Cerebellum (tissue), 4 donors: ENCODE measurements at places on chromosomes 7 and 10. TPM values are rescaled to one million over a fixed set of nuclear protein-coding genes. Genes with fewer than 3 reads are reported as not detected.

Gene GDF10
- total RNA-seq: 13.6 TPM

Gene MORN4
- total RNA-seq: 19.6 TPM

Gene PTPRN2
- 35.7 TPM for total RNA-seq

Gene ATP6V0A4
- total RNA-seq: 1.8 TPM

Gene ELN
- 27.0 TPM for total RNA-seq

Gene DRGX
- not detected for total RNA-seq

Gene SPDYE16
- total RNA-seq: 0.27 TPM

- no peak for DNase-seq
Measured at GRCh38 chr10:71284544-71285179, 34.4 kb upstream of the SLC29A3 start.

- no peak for DNase-seq
Measured at GRCh38 chr10:128098631-128099030, 27.6 kb downstream of the MKI67 start.

- DNase-seq: no peak
Measured at GRCh38 chr7:32200646-32201045, 130.4 kb upstream of the PDE1C start.

GRCh38 chr7:32088451-32088881 is 18.3 kb upstream of the PDE1C start:
- DNase-seq: no peak

DNA sequence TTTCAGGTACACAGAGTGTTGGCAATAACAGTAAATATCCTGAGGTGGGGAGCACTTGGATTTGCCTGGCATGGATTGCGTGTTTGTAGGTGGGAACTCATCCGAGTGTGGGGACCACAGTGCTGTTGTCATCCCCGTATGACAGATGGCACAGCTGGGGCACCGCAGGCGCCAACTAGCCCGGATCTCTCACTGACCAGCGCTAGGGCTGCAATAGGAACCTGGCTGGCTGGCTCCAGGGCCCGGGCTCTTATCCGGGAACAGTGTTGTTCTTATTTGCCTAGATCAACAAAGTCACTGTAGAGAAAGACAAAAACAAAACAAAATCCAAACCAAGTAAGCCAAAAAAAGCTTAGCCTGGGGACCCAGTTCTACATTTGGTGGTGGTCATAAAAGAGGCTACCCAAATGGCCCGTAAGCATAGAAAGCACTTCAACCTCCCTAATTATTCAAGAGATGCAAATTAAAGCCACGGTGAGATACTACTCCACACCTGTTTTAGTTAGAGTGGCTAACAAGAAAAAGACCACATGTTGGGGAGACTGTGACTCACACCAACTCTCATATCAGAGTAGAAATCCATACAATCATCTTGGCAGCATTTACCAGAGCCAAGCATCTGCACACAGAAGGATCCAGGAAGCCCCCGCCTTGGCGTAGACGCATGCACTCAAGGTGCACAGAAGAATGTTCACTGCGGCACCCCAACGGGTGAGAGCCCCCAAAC is 27.2 kb upstream of the PFKFB3 start:
- no peak for DNase-seq

GRCh38 chr10:93199191-93199751 is 125.6 kb downstream of the CYP26A1 start:
- DNase-seq: no peak

GRCh38 chr7:15667991-15668390 is 18.5 kb downstream of the MEOX2 start:
- DNase-seq: no peak

DNA sequence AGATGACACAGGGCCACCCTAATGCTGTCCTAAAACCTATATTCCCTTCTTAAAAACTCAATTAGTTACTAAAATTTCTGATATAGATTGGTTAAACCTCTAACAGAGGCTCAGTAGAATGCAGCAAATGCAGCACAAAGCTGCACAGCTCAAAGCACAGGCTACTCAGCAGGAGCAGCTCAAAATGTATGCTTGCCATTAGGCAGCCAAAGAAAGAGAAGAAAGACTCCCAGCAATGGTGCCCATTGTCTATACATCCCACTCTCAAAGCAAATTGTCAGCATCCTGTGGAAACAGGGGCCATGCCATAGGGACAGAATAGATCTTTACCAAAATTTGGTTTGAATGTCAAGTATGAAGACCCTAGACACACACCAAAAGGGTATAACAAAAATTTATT is 73.5 kb downstream of the TFPI2 start:
- DNase-seq: no peak

GRCh38 chr7:157522954-157523353 is 186.2 kb downstream of the DNAJB6 start:
- no peak for DNase-seq

DNA sequence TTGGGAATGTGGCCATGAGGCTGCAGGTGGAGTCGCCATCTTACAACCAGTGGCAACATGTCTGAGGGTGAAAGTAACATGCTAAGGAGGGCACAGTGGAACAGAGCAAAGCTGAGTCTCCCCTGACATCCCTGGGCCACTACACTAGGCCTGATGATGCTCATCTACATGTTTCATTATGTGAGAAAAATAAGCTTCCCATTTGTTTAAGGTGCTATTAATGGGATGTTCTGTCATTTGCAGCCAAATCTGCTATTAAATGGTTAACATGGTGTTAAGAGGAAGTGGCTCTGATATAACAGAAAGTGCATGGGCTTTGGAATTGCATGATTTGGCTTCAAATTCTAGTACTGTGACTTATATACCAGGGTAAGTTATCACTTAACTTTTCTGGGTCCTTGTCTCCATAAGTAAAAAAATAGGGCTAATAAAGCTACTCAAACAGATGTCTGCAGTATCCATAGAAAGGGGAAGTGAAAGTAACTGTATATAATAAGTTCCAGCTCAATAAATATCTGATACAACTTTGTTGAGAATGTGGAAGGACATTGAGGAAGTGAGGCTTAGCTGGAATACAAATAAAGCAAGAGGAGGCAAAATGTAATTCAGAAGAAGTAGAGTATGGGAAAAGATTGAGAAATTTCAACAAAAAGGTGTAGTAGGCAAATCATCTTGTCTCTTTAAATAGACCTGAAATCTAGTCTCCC is 158.9 kb downstream of the RTKN2 start:
- DNase-seq: no peak

DNA sequence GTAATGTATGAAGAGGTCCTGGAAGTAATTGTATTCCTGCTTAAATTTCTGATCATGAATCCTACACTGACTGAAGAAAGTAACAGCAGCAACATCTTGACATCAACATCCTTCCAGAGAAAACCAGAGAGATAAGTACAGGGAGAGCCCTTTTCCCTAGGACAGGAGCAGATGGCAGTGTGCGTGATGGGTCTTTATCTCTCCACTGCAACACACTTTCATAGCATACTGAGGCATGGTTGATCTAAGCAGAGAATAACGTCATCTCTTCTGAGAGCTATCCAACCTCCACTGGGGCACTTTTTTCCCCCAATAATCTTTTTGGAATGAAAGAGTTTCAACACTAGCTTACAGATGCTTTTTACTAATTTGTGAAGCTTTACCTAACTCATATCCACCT is 342 bp downstream of the OR2A25 start:
- DNase-seq: no peak

DNA sequence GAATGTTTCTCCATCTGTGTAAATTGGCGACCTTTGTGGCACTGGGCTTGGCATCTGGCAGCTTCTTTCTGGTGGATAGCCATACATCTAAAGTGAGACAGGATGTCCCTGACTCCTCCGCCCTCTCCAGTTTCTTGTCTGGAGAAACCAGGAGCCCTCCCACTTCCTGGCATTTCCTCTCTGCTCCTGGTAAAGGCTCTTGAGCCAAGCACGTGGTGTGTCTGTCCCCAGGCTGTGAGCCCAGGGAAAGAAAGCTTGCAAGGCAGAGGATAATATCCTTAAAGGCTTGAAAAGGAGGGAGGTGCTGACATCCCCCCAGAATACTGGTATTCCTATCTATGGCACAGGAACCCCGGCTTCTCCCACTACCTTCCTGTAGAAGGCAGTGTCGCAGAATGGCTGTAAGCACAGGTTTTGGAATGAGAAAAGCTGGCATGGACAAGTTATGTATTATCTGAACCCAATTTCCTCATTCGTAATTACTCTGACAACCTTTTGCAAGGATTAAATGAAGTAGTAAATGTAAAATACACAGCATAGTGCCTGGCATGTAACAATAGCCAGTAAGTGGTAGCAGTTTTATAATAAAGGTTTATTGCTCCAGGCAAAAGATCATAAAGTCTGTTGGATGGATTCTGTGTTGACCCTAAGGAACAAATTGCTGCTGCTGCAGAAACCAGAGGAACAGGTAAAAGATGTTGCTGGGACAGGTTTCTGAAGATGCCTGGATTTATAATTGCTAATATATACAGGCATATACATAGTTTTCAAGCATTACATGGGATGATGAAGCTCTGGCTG is 11.8 kb upstream of the ACSL5 start:
- no peak for DNase-seq

DNA sequence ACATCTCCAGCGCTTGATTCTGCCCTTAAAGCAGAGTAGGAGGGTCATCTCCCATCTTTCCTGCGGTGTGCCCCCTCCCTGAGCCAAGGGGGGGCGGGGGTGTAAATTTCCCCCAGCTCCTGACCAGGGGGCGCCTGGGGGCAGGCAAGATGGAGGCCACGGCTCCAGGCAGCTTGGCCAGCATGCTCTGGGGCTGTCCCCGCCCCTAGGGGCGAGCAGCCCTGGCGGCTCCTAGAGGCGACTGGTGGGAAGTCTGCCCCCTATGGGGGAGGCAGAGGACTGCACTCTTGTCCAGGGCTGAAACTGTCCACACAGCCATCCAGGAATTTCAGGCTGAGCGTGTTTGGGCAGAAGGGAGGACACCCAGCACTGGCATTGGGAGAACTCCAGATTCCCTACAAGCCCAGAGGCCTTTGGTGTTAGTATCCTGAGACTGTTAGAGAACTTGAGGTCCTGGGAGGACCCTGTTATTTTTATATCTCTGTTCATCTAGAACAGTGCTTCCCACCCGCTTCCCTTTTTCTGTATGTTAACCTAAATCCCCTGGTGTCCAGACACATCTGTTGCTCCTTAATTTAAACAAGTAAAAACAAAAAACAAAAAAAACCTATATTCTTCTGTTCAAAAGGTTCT is 4.6 kb downstream of the STRA8 start:
- DNase-seq: no peak

DNA sequence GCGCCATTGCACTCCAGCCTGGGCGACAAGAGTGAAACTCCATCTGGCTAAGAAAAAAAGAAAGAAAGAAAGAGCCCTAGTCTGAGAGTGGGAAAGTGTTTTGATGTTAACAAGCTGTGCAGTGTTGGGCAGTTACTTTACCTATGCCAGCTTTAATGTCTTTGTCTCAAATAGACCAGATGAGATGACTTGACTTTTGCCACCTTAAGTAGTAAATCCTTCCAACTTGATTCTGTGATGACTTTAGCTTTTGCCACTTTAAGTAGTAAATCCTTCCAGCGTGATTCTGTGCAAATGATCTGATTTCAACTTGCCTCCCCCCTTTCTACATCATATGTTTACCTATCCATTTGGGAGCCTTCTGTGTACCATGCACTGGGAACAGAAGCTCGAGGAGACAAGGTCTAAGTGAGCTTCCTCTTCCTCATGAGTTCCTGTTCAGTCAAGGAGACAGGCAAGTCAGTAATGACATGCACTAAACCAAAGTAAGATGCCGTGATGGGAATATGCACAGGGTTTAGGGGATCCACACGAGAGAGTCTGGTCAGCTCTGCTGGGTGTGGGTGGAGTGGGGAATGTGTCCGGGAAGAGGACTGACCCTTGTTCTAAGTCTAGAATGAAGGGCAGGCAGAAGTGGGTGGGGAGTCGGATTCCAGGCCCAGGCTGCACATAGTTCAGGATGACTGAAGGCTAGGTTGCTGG is 17.2 kb downstream of the INPP5F start:
- no peak for DNase-seq

- no peak for DNase-seq
Measured at GRCh38 chr10:92502296-92502808, 71.5 kb downstream of the IDE start.

- DNase-seq: no peak
Measured at GRCh38 chr10:75950997-75951589, 519.7 kb downstream of the LRMDA start.

DNA sequence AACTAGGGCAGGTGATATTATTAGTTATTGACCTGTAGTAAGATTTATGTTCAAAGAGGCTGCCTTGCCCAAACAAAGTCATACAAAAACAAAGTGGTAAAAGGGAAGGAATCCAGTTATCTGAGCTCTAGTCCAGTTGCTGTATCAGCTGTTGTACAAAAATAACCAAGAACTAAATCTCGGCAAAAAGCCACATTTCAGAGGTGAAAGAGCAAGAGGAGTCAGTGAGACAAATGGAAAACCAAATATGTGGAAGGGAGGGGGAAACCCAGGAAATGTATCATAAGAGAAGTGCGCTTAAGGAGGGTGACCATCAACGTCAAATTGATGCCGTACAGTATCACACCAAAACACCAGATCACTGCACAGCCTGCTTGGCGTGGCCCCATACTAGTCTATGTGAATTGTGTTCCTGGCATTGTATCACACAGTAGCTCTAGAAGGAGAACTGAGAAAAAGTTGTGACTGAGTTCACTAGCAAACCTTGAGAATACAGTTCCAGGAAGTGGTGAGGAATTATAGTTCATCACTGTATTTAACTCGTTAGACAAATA is 6.4 kb downstream of the AGBL3 start:
- DNase-seq: no peak

DNA sequence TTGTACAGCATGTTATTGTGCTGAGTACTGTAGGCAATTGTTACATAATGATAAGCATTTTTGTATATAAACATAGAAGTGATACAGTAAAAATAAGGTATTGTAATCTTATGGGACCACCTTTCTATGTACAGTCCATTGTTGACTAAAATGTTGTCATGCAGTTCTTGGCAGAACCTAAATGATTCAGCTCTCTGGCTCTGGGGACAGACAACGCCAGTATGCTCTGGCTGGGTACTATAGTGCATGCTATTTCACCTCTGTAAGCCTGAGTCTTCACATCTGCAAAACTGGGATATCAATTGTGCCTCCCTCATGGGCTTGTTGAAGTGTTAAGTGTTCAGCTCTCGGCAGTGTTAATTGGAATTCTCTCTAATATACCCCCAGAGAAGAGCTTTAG is 674.3 kb downstream of the INHBA start:
- DNase-seq: no peak

DNA sequence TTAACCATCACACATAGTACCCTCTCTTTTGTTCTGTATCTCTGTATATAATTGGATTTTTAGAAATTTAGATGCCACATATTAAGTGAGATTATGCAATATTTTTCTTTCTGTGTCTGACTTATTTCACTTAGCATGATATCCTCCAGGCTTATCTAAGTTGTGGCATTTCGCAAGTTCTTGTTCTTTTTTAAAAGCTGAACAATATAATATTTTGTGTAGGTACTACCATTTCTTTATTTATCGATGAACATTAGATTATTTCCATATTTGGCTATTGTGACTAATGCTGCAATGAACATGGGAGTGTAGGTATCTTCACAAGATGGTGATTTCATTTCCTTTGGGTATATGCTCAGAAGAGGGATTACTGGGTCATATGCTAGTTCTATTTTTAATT is 295.0 kb downstream of the SUGCT start:
- no peak for DNase-seq

GRCh38 chr7:6453734-6454133 is 6.0 kb upstream of the DAGLB start:
- no peak for DNase-seq

GRCh38 chr7:15839416-15840100 is 153.1 kb upstream of the MEOX2 start:
- DNase-seq: peak; percentile 8
